ENCODE measurements at places on chromosomes 12 and 14.

- DNase-seq: no peak
These were observed 19.8 kb upstream of the TESC start for GRCh38 chr12:117118838-117119591.

- no peak for DNase-seq
These were observed 799 bp downstream of the ZNF219 start for GRCh38 chr14:21097636-21098075.

DNA sequence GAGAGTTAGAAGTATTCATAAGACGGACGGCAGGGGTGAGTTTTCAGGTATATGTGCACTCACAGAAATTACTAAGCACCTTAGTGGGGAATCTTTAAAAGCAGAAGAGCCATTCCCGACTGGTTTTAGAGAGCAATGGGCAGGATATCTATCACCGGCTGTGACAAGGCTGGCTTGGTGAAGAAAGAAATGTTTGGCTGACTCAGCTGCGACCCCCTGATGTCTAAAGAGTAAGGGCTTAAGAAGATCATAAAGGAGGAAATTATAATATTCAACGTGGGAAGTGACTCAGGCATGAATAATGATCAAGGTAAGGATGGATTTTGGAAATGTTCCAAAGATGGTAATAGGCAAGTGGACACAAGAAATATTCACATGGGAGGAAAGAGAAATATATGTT, 407.6 kb downstream of the TMEM132D start:
- no peak for DNase-seq

DNA sequence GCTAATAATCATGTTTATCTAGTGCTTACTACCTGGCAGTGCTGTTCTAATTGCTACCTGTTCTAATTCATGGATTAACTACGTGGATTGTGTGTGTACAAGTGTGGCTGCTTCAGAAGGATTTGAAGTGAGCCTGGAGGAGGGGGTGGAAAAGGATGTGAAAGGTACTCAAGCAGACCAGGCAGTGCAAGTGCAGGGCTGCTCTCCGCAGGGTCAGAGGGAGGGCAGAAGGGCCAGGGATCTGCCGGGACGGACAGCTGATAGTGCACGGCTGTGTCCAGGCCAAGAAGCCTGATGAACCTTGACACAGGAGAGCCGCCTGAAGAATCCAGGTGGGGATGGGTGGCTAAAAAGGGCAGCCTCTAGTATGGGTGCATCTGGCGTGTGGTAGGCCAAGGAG, 28.5 kb downstream of the PIWIL1 start:
- DNase-seq: no peak

- DNase-seq: no peak
These were observed 5.4 kb downstream of the SIX6 start for GRCh38 chr14:60514378-60514740.

DNA sequence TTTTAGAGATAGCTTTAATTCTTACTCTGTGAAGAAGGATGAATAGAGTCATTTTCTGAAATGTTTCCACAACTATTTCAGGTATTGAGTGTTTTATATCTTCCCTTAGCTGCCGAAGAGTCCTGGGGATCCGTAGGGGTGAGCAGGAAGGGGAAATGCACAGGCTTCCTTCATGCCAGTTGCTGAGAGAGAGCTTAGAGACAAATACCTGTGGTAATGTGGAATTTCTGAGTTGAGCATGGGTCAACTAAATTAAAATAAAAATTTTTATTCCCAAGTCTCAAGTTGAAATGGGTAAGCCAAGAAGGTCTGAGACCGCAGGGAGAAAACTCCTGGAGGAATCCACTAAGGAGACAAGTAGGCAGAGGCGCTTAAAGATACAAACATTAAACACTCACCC, 185.7 kb downstream of the DAD1 start:
- no peak for DNase-seq

GRCh38 chr12:12229556-12230092, 37.2 kb downstream of the LRP6 start:
- DNase-seq: no peak

- no peak for DNase-seq
These were observed 13.2 kb downstream of the RPS6KA5 start for GRCh38 chr14:91047174-91047753.

DNA sequence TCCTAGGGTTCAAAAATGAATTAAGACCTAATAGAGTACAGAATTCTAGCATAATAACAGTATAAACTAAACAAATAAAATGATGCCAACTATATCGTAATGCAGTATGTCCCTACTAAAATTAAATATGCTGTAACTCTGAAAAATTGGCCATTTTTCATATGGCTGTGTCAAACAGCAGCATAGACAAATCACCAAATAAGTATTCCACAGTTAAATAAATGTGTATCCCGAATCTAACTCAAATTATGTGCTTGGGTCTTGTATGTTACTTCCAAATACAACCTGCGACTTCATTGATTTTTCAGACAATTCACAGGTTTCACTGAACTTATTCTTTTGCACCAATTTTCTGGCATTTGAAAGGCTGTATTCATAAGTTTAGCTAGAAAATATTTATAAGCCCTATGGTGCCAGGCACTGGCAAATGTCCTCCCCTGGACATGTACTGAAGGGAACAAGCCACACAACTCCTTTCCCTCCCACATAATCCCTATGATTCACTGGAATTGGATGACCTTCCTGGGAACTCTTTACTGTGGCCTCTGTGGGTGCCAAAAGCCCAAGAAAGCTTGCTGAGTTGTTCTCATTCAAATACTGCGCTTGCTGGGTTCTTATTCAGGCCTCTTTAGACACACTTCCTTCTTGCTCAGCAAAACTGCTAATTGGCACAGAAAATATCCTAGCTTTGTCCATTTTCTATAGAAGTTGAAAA, 108.8 kb downstream of the KITLG start:
- no peak for DNase-seq

DNA sequence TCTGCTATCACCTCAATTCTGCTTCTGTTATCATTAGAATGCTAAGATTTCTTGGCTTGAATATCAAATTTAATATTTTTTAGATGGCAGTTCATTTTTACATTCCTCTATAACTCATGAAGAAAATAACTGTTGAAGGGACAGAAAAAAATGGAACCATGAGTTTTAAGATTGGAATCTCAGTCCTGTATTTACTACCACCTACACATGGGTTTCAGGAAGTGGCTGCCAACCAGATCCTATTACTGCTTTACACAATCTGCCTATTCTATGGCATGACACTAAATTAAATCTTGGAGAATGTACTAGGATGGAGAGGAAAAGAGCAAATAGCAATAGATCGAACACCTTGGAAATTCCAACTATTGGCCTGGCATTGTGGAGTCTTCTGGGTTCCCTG, 140.8 kb downstream of the DUSP6 start:
- no peak for DNase-seq

- no peak for DNase-seq
These were observed 9.2 kb upstream of the GOLGA3 start for GRCh38 chr12:132837693-132838409.

DNA sequence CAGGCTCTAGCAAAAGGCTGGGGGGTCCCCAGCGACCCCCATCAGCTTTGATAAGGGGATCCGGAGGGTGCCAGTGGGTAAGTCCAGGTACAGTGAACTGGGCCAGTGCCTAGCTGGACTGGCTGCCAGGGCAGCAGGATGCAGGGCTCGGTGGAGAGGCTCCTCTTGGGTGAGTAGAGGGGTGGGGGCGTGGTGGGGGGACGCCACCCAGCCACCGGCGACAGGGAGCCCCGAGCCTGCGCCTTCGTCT, 171 bp downstream of the RAPGEF3 start:
- no peak for DNase-seq

- DNase-seq: no peak
These were observed 162.0 kb downstream of the SAMD4A start for GRCh38 chr14:54728700-54729527.

GRCh38 chr14:20632831-20633691, 8.4 kb downstream of the OR6S1 start:
- peak; percentile 80 for DNase-seq

DNA sequence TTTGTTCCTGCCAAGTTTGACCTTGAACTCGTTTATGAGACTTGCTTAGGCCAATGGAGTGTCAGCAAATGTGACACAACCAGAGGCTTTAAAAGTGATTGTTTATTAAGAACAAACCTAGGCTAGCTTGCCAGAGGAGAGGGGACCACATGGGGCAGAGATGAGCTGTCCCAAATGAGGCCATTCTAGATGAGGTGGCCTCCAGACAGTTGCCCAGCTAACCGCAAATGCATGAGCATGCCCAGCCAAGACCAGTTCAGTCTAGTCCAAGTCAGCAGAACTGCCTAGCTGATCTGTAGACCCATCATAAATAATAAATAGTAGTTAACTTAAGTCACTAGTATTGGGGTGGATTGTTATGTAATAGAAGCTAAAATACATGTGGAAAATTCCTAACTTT, 172.8 kb upstream of the DYRK2 start:
- no peak for DNase-seq

DNA sequence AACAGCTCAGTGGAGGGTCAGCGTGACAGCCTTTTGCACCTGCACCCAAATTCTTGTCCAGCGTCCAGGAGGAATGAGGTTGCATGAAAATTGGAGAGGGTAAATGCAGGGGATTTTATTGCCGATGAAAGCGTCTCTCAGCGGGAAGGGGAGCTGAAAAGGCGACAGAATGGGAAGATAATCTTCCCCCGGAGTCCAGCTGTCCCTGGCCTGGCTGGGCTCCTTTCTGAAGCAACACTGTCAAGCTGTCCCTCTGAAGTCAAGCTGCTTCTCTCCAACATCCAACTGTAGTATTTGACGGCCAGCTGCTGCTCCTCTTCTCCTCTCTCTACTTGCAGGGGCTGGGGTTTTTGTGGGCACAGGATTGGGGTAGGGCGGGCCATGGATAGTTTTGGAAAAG, 32.7 kb downstream of the NOPCHAP1 start:
- no peak for DNase-seq

GRCh38 chr12:5014269-5014668, 29.4 kb upstream of the KCNA5 start:
- DNase-seq: no peak

Measured in naive thymus-derived CD4-positive, alpha-beta T cell (primary cell).